PC-9 (cell line): ENCODE measurements at places on chromosomes 11 and 22.

DNA sequence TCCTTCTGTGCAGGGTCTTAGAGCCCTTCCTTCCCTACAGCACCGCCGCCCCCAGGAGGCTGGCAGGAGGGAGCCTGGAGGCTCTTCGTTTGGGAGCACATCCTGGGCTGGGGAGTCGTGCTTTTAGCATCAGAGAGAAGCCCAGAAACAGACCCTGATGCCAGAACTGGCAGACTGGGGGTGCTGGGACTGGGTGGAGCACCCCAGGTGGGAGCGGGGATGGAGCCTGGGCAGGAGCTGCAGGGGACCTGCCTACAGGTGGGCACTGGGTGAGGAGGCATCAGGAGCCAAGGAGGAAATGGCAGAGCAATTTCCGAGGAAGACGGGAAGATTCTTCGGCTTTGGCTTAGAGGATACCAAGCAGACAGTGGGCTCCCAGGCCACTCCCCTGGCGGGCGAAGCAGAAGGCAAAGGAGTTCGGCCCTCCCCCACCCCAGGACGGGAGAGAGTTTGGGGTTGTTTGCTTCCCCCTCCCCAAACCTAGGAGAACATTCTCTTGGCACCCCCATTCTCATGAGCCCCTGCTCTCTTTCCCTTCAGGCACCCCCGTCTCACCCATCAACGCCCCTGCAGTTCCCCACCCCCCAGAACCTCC lies 1.1 kb downstream of the SYT7 start:
- DNase-seq, result no peak

DNA sequence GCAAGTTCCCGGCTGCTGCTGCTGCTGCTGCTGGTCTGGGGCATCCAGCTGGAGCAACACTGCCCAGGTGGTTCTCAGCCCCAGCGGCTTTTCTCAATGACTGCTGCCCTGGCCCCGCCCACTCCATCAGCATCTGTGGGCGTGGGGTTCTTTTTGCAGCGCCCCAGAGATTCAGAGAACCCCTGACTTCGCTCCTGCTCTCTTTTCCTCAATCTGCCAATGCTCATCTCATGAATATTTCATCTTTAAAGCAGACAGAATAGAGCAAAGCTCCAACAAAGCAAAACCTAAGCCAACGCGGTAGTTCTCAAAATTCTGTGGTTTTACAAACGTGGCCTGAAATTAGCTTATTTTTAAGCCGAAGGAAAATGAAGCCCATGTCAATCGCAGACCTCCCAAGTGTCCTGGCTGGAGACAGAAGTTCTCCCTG lies 363.6 kb downstream of the CTTN start:
- no peak for DNase-seq

GRCh38 chr22:36257948-36258670 lies 5.2 kb downstream of the APOL1 start:
- DNase-seq, result no peak

DNA sequence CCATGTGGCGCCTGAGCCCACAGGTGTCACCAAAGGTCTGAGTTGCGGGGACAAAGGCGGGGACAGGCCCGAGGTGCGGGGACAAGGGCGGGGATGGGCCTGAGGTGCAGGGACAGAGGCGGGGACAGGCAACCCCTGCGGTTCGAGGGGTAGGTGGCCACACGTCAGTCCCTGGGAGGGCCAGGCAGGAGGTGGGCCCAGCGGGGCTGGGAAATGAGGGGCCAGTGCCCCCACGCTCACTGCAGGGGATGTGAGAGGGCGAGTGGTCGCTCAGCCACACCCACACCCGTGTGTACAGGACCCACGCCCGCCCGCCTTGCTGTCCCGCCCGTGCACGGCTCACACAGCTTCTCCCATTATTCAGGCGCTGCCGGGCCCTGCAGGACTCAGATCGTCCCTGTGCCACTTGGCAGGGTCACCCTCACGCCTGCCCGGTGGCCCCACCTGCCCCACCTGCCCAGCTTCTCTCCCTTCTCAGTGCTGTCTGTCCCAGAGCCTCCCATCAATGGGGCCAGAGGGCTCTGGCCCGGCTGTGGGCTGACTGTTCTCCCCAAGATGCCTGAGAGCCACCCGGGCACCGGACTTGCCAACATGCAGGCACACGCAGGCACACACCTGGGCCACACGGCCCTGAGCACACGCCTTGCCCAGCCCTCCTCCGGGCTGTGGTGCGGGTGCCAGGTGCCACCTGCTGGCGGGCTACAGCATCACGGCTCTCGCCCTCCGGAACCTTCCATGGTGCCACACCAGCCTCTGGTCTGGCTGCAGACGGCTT lies 14.2 kb upstream of the MUC6 start:
- peak; percentile 45 for DNase-seq

DNA sequence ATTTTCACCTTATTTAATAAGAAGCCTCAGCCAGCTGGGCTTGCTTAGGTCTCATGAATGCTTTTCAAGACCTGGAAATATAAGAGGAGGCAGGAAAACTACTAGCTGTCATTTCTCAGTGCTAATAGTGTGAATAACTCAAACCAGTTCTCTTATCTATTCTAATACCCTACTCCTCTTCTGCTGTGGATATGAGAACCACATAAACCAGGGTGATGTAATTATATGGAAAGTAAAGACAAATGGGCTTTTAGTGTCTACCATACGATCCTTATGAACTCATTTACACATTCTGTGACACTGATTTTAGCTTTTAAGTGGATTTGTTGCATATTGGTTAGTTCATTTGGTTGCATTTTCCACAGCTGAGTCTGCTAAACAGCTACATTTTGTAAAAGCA lies 8.6 kb downstream of the PDGFD start:
- no peak for DNase-seq

- no peak for DNase-seq
Measured at GRCh38 chr11:10900681-10901415, 43.0 kb upstream of the ZBED5 start.

DNA sequence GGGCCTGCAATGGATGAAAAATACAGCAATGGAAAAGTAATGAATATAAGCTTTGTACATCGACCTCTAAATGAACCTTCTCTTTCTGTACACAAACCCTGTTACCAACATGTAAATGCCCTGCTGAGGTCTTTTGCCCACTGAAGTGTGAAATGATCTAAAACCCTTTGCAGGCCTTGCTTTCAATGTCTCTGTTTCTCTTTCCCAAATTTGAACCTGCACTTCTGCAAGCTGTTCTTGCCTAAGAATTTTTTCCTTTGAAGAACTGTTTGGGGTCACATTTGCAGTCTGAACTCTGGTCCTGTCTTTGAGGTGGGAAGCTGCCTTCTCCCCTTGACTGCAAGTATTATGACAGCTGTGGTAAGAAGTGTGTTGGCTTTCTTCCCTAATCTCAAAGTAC lies 1237.1 kb downstream of the FAM181B start:
- DNase-seq, result no peak

DNA sequence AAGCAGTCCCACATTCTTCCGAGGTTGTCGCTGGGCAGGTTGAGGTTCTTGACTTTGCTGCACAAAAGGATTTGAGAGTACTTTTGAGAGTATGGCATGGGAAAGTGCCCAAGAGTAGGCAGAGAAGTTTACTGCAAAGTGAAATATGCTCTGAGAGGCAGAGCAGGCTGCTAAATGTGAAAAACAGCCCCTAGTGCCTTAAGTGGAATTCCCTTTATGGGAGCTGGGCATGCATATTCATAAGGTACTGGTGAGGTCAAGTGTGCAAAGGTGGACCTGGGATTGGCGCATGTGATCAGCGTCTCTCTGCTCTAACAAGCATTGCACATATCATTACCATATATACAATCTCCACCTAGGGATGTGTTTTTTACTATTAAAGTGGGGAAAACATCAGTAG lies 12.0 kb upstream of the APOL4 start:
- no peak for DNase-seq

DNA sequence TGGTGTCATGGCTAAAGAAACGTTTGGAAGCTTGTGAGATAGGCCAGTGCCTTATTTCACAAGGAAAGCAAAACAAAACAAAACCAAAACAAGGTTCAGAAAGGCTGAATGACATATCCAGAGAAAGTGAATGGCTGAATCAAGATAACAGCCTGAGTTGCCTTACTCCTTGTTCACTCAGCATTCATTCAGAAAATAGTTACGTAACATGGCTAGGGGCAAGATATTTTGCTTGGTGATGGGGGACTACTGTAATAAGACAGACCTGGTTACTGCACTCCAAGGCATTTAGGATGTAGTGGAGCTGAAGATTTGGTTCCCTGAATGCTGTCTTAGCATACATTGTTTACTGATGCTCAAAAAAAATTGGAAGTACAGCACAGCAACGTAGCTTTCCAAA lies 47.7 kb downstream of the C11orf91 start:
- no peak for DNase-seq

GRCh38 chr22:17155941-17156340 lies 3.1 kb downstream of the HDHD5 start:
- no peak for DNase-seq

DNA sequence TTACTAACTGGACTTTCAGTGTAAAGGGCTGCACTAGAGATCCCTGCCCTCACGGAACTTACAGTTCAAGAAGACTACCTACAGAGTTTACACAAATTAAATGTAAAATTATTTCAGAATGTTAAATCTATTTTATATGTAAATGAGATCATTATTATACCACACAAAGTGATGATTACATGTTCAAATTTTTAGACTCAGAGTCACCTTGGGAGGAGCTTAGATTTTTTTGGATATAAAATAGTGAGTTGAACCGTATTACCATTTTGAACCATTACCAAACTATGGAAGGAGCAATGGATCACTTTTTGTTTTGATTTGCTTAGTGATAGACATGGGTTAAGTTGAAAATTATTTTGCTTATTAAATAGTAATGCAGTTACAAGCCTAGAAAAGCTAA lies 1.6 kb downstream of the IPO7 start:
- no peak for DNase-seq

- DNase-seq, result no peak
Measured at GRCh38 chr22:28105988-28106387, 186.9 kb upstream of the PITPNB start.

DNA sequence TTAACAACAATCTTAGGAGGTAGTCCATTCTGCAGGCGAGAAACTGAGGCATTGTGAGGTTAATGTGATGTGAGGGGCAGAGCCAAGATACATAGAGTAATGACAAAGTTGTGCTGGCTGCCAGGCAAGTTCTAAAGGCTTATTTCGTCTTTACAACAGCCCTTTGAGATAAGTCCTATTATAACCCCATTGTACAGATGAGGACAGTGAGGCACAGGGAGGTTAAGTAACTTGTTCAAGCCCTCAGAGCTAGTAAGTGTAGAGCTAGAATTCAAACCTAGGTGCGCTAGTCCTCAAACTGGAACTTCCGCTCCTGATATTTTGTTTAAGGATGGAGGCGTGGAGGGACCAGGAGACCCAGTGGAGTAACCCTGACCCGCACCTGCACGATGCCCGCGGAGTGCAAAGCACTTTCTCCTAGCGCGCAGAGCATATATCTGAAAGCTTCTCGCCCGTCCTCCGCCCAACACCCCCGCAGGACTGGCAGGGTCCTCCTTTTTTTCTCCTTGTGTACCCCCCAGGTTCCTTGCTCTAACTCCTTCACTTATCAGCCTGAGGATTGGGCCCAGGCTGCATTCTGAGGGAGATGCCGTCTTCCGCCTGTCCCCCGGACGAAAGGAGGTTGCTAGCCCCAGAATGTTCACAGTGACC lies 4.9 kb upstream of the FLI1 start:
- no peak for DNase-seq

- no peak for DNase-seq
Measured at GRCh38 chr22:44659140-44659539, 42.9 kb upstream of the PRR5 start.

DNA sequence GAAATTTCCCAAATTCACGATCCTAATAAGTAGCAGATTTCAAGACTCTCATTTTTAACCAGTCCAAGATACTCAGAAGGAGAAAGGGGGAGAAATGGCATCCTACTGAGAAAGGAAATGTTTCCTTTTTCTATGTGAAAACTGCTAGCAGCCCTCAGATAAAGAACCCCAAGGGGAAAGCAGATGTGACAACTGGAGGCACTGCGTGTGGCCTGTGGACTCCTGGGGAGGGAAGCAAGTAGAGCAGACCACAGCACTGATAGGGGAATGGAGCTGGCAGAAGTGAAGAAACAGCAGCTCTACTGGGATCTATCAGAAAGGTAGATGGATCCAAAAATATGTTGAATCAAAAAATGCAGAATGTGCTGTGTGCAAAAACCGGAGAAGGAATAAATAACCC lies 239.7 kb upstream of the API5 start:
- DNase-seq, result no peak

DNA sequence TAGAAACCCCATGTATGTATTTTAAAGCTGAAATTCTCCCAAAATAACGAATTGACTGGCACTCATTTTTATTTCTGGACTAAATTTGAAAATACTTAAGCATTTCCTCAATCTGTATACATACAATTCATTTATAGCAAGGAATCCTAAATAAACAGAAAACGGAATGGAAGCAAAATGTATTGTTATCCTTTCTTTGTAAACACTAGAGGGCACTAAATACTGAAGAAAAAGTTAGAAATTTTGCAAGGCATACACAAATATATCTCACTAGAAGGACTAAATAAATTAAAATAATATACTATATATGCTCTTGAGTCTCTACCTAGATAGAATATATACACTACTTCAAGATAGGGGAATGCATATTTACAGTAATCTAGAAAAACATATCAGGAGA lies 23.1 kb upstream of the ANO5 start:
- no peak for DNase-seq

DNA sequence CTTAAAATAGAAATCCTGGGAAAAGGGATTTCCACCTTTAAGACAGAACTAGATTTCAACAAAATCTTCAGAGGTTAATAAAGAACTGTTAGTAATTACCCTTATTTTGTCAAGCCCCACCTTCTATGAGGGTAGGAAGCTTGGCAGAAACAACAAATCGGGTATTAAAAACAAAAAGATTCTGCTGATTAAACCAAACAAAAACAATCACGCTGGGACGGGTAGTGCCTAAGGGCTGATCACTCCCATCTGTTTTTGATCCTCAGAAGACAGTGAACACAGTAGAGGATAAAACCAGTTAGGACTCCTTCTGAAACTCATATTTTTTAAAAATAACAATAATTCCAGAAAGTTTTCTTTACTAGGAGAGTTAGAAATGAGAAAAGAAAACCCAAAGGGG lies 441.3 kb upstream of the API5 start:
- DNase-seq, result no peak

GRCh38 chr11:118609380-118610224 lies 2.2 kb downstream of the PHLDB1 start:
- no peak for DNase-seq

- DNase-seq, result no peak
Measured at GRCh38 chr11:9739123-9739900, 75.4 kb downstream of the SWAP70 start.

- no peak for DNase-seq
Measured at GRCh38 chr11:20351136-20351535, 12.4 kb upstream of the HTATIP2 start.

- DNase-seq, result no peak
Measured at GRCh38 chr11:18836417-18836816, 44.8 kb upstream of the PTPN5 start.

GRCh38 chr11:19628018-19628417 lies 84.6 kb upstream of the NAV2 start:
- no peak for DNase-seq

- no peak for DNase-seq
Measured at GRCh38 chr11:19407677-19408270, 167.0 kb upstream of the E2F8 start.
